ENCODE measurements at places on chromosomes 12 and 14.

DNA sequence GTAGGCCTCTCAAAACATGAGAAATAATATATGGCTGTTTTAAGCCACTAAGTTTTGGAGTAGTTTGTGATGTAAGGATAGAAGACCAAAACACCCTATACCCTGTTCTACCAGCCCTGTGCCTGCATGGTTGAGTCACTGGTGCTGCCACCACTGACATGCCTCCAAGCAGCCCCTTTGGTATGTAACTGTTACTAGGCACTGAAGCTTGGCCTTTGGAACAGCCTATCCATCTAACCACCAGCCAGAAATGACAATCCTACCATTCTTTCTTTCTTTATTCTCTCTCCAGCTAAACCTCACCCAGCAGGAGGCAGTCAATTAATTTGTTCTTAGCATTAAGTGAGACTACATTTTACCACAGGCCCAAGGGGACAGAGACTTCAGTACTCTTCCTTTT lies 240.3 kb downstream of the MSRB3 start:
- no peak for DNase-seq

DNA sequence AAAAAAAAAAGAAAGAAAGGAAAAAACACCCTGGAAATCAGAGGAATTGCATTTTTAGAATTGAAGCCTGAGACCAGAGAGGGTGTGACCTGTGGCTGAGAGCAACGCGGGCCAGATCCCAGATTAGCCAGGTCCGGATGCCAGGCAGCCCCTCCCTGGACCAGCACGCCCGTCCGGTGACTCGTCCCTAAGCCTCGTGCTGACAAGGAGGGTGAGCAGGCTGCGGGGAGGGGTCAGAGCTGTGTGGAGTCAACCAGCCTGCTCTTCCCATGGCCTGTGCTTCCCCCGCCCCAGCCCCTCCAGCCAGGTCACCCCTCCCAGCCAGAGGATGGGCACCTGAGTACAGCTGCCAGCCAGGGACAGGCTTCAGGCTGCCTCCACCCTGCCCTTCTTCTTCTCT lies 4.2 kb upstream of the KLC1 start:
- DNase-seq, result no peak

GRCh38 chr14:77950371-77951063 lies 150.6 kb downstream of the ADCK1 start:
- no peak for DNase-seq

DNA sequence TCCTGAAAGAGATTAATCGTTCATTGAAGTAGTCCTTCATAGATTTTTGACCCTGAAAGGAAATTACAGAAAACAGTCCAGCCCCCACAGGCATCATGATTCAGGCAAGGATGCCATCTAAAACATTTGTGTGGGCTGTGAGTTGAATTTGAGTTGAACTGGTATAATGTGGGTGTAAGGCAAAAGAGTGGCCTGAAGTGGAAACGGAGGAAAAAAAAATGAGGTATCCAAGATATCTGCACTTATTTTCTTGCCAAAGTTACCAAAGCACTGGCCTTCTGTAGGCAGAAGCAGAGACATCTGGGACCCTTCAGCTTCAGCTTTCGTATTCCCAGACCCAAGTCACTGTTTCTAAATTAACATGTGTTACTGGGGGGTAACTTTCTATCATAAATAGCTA lies 105.1 kb upstream of the DIO2 start:
- no peak for DNase-seq

DNA sequence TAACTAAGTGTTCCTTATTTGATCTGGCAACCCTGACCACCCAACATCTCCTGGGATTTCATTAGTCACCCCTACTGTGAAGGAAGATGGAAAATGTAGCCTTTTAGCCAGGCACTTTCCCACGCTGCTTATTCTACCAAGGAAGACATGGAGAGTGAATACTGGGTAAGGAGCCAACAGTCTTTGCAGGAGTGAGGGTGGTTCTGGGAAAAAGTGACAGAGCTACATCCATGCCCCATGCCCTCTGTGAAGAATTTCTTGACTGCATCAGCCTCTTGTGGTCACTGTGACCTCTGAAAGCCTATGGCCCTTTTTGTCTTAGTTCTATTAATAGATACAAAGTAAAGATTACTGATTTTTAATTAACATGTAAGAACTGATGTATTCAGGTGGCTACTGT lies 196.0 kb upstream of the EEA1 start:
- no peak for DNase-seq
